ENCODE measurements at places on chromosomes 2 and 18.

DNA sequence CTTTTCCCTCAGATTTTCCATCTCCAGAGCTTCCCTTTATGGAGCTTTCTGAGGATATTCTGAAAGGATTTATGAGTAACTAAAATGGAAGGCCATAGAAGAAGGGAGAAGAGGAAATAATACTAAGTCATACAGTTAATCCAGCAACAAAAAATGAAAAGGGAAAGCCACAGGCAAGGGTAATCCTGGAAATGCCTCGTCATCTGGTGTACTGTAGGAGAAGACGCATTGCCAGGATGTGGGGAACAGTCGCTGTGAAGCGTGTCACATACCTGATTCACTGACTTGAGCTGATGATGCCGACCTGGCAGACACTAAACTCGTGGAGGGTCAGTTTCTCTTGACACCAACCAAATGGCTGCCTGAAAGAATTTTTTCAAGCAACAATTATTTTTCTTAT lies 34.7 kb upstream of the ALPP start:
- DNase-seq: no peak

DNA sequence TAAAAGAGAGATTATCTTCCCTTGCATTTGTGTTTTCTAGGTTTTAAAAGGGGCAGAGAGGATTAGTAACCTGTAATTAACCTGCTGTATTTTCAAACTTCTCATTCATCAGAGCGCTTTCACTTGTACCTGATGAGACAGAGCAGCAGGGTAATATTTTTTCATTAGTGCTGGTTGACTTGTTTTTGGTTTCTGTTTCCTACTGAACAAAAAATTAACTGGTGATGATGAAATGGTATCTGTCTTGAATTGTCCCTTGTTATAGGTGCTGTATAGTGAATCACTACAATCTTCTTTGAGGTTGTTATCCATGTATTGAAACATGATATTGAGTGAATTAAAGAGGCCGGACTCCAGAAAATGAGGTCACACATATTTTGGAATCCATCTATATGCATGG lies 37.9 kb downstream of the CDH20 start:
- DNase-seq: no peak

- DNase-seq: no peak
Measured at GRCh38 chr2:45300026-45300750, 290.9 kb upstream of the SIX2 start.

DNA sequence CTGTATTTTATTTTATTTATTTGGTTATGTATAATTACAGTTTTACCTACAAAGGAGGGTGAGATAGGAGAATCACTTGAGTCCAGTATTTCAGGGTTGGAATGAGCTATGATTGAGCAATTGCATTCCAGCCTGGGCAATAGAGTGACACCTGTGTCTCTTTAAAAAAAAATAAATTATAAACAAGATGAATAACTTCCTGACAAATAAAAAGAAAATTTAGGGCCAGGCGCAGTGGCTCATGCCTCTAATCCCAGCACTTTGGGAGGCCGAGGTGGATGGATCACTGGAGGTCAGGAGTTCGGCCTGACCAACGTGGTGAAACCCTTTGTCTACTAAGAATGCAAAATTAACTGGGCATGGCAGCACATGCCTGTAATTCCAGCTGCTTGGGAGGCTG lies 17.3 kb downstream of the MTA3 start:
- no peak for DNase-seq

DNA sequence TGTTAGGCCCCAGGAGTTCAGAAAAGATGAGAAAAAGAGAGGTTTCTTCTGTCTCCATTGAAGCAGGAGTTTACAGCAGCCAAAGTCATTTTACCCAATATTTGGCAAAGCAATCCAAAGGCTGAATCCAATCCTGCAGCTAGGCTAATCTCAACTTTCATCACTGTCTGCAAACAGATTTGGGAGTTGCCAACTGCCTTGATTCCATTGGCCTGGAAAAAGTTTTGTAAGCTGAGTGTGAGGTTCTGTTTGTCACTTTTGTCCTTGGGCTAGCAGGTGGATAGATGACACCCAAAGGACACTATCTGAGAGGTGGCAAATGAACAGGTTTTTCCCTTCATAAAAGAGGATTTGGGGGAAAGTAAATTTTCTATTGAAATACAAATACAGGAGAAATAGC lies 56.6 kb upstream of the SETBP1 start:
- no peak for DNase-seq

GRCh38 chr2:229314117-229314516 lies 43.0 kb upstream of the PID1 start:
- no peak for DNase-seq

DNA sequence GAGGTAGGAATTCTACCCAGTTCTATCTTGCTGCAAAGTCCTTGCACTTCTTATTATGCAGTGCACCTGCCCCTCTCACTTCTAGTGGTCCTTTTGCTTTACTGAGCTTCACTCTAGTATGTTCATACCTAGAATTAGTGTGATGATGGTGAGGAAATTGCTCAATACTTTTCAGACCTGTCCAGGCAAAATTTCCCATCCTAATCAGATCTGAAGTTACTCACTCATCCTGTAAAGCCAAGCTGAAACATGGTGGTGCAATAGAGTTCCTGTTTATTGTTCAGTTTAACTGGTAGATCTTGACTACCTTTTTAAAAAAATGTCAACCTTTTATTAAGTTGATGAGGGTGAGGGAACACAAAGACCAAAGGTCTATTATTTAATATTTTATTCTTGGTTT lies 12.6 kb upstream of the FIGN start:
- DNase-seq: no peak

- peak; percentile 80 for DNase-seq
Measured at GRCh38 chr2:98465456-98466226, 21.0 kb downstream of the INPP4A start.

- DNase-seq: no peak
Measured at GRCh38 chr2:47720036-47720435, 62.9 kb upstream of the MSH6 start.

All from immature natural killer cell (primary cell).